ENCODE measurements at places on chromosomes 1 and 21.

- no peak for DNase-seq
Measured at GRCh38 chr1:73800376-73800775, 397.6 kb downstream of the LRRIQ3 start.

DNA sequence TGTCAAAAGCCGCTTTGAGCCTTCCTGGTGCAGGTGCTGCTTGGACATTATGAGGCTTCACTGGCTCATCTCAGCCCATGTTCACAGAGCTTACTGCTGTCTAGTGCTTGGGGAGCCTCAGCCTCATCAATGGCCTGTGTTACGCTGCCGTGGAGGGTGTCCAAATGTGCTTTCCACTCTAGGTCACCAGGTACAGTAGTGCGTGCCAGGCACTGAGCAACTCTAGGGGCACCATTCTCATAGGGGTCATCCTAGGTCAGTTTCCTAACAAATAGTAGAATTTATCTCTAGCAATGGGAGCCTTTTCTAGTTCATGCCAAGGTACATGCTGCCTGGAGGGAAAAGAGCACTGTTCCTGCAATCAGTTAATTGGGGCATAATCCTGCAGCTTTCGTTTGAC is 193.8 kb downstream of the DYRK1A start:
- no peak for DNase-seq

DNA sequence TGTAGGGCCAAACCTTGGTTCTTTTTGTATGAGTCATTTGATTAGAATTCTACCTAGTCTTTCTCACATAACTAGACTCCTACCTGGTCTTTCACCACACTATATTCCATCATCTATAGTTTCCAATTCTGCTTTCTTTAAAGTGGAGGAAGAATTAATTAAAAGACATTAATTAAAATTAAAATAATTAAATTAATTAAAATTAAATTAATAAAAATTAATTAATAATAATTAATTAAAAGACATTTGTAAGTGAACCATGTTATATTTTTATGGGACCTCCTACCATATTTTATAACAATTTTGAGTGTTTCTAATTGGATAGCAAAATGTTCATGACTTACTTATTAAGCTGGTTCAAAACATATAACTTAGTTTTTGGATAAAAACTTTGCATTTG is 77.4 kb downstream of the CCDC18 start:
- no peak for DNase-seq

DNA sequence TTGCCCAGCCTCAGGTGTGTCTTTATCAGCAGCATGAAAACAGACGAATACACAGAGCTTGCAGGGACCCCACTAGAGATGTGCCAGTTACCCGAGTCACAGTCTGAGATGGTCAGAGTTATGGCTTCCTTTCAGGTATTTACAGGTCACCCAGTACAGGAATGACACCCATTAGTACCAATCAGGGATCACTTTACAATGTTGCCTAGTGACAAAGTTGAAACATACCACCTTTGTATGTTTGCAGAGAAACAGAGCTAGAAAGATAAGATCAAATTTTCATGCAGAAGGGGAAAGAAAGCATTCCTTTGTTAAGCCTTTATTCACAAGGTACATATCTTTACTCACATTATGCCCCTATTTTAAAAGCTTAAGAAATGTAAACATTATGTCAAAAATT is 137.6 kb downstream of the RGS7 start:
- DNase-seq: no peak

- DNase-seq: no peak
Measured at GRCh38 chr21:40829308-40829707, 17.6 kb downstream of the DSCAM start.

GRCh38 chr1:107862064-107862463 is 102.9 kb downstream of the VAV3 start:
- no peak for DNase-seq

DNA sequence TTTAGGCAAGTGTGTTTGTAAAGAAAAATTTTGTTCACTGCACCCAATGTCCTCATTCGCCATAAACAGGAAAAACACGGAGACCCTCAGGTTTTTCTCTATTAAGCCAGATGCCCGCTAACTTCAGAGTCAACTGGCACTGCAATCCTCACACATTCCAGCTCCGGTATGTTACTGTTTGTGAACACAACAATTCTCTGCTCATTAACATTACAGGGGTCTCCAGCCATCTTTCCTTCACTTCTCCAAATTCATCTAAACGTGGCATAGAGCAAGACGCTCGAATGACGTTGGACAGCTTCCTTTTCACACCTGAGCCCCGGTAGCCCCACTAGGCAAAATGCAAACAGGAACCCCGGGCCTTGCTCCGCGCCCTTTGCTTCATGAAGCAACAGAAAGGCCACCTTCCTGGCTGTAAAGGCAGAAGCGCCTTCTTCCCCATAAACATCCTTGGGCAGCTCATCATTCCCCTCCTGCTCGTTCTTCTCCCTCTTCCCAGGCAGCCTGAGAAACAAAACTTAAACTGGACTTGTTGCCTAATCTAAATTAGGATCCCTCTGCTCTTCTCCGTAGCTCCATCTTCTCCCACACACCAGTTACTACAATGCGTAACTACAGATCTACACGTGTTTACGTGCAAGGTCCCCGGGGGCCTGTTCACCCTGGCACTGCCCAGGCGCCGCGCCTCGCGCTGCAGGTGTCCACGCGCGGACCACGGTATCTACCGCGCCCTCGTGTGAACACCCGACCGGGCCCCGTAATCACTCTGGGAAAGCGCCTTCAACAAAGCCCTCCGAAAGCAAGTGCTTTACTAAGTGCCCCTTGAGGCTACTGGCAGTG is 1.2 kb downstream of the LBR start:
- peak; percentile 14 for DNase-seq

- DNase-seq: no peak
Measured at GRCh38 chr1:28282426-28283407, 23.4 kb downstream of the SESN2 start.

DNA sequence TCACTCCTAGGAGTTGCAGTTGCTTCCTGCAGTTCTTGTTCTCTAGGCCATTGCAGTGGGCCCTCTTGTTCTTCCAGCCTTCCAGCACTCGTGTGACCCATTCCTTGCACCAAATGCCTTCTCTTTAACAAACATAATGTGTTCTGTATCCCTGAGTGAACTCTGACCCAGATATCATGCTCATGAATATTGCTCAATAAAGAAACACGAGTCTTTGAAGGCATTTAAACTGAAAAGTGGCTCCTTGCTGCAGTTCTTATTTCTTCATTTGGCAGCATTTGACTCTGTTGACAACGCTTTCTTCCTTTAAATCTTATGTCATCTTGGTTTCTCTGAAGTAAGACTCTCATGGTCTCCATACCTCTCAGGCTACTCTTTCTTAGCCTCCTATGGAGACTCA is 100.7 kb upstream of the PDE4B start:
- no peak for DNase-seq

DNA sequence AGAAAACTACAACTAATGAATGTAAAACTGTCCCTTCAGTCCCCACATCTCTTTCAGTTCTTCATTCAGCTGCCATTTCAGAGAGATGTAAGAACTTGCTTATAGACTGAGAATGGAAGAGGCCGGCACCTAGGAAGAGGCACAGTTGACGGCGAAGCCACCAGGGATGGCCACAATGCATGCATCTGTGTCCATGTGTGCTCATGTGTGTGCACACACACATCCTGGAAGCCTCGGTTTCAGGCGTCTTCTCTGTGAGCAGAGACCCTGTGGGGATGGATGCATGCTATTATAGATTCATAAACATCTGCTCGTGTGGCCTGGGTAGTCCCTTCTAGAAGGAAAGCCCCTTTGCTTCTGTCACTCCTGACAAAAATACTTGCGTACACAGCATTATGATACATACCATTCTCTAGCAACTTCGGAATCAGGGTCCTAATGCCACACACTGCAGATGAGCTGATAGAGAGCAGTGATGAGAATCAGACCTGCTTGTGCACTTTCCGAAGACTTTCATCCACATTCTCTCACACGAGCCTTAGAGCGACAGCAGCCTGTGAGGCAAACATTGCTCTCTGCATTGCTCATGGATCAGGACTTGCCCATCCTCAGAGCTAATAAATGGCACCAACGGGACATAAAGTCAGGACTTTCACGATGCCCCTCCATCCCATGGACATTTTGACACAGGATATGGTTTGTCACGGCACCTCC is 12.4 kb upstream of the GPR61 start:
- DNase-seq: no peak
